GM12878 (cell line): ENCODE measurements at places on chromosomes 7 and 10. TPM values are rescaled to one million over a fixed set of nuclear protein-coding genes. Genes with fewer than 3 reads are reported as not detected.

DNA sequence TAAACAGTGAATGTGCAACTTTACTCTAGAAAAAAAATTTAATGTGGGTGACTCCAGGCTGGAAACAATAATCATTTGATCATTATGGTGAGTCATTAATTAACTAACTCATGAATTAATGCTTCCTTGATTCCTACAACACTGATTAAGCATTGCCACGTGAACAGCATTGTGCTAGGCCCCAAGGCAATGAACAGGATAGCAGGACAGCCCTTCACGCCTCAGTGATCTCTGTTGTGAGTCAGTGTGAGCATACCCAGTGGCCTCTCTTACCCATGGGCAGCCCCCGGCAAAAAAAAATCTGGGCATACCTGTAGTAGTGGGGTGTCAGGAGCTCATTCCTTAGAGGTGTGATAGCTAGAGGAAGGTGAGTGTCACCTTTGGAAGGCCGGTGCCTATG lies 76.0 kb downstream of the DENND2A start:
- no peak for DNase-seq

DNA sequence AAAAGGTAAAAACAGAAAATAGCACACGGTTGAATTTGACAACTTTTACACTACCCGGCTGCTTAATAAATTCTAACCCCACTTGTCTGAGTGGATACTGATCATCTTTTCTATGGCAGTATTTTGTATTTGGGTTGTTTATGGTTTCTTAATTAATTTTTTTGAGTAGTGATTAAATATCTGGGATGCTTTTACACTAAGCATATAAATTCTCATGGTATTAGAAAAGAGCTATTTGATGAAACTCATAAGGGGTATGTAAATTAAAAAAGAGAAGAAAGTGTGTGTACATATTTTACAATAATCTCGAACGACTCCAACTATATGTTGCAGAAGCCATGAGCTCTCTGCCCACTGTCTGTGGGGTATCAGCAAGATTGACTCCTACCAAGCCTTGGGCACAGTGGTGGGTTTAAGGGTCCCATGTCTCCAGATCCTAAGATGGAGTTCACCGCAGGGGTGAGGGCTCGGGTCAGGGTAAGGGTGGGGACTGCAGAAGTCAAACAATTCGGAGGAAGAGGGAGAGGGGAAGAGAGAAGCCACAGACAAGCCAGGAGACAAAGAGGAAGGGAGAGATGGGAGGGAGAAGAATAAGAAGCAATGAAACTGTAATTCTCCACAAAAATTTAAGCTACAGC lies 7.6 kb upstream of the HOXA13 start:
- DNase-seq, result no peak

DNA sequence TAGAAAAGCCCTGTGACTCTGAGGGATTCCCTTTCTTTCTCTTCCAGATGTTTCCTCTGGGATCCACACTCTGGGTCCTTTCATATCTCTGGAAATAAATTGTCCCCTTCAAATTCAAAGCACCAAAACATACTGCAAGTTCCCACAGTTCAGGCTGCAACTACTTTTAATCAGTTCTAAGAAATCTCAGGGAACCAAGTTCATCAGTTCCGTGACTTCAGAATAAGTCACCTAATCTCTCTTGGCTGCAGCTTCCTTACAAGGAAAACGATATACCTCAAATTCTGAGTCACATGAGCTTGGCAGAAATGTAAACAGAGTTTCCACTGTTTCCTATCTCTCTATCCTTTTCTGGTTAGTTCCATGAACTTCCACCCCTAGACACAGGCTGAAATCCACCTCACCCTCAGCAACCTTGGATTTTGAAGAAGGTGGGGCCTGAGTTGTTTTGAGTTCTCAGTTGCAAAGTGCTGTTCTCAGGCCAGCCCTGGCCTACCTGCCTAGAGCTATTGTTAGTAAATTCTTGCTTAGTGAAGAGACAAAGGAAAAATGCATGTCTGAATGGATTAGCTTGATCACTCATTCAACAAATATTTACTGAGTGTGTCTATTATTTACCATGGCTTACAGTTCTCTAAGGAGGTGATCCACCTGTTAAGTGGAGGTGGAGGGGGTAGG lies 59.3 kb upstream of the IL6 start:
- no peak for DNase-seq

GRCh38 chr7:123787220-123788007 lies 38.6 kb upstream of the WASL start:
- DNase-seq, result no peak

DNA sequence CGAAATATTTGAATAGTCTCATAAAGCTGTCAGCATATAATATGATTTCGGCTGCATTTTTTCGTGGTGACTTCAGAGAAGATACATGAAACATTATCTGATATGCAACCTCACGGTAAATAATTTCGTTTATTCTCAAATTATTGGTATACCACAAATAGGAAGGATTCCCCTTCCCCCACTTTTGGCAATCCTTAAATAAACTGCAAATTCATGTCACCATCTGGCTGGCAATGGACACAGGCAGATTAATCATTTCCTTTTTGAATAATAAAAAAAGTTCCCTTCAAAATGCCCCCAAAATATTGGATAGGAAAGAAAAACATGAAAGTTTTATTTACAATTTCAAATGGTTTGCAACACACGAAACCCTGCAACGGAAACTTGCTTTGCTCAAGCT lies 234.5 kb upstream of the MEOX2 start:
- DNase-seq, result no peak

The NKX2-3 gene
- total RNA-seq, result not detected in 2 replicates

The STEAP4 gene
- 0.05 and 0.13 TPM in 2 replicates for total RNA-seq
